ENCODE measurements at places on chromosomes 7 and 10.

GRCh38 chr10:91690412-91690811 is 57.5 kb upstream of the PPP1R3C start:
- DNase-seq, result no peak

DNA sequence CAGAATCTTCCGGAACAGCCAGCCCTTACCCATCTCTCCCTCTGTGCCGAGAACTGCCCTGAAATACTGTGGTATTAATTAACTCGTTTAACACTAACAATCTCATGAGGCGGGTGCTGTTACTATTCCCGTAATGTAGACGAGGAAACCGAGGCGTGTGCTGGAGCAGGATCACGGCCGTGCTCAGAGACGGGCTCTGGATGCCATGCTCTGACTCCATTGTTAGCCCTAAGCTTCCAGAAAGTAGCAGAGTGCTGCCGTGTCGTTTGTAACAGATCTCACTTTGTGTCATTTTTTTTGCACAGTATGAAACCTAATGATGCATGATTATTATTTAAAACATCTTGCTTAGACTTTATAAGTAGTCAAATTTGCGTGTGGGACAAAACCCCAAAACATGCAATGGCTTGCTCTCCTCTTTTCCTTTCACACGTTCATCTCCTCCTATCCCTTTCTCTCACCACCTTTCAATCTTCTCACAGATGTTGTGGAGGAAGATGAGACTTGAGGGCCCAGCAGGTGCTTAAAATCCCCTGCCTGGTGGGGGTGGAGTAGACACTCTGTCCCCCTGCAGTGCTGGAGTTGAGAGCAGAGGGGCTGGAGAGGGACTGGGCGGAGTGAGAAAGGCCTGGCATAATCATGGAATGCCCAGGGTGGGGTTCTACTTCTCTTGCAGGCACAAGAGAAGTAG is 482 bp upstream of the ACTR3C start:
- DNase-seq, result no peak

DNA sequence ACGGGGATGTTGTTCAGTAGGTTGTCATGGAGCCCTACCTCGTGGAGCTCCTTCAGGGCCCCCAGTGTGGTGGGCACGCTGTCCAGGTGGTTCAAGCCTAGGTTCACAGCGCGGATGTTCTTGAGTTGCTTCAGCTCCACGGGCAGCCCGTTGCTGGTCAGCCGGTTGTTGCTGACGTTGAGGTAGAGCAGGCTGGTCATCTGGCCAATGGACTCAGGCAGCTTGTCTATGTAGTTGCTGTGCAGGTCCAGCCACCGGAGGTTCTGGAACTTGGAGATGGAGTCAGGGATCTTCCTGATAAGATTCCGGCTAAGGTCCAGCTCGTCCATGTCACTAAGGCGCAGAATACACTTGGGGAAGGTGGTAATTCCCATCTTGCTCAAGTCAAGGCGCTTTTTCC is 26.0 kb downstream of the LRRC18 start:
- peak; percentile 16 for DNase-seq

- no peak for DNase-seq
Observed at GRCh38 chr10:53597835-53598251, 825.3 kb upstream of the MBL2 start.

All from ecto neural progenitor cell (in vitro differentiated cells).